Activated T-cell treated with anti-CD3 and anti-CD28 coated beads, Interleukin-2, amount 50 U/mL, for 72 hours (primary cell): ENCODE measurements at places on chromosomes 5 and 9.

DNA sequence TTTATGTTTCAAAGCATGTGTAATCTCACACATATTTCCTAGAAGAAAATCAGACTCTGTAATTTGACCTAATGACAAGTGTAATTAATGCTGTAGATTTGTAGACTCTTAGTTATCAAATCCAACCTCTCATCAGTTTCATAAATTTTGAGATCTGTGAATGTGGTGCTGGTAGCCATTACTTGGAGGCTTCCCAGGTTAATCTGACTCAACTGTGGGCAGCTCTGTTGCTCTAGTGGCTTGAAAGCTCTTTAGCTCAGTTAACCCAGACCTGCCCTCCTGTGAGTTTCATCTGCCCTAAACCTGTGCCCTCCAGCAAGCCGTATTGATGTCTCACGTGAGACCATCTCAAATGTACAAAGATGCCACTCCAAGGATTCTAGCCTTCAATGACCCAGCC is 323.4 kb downstream of the FBXL7 start:
- no peak for DNase-seq

GRCh38 chr5:178143901-178144300 is 9.8 kb downstream of the NHP2 start:
- no peak for DNase-seq

- DNase-seq, result no peak
Measured at GRCh38 chr5:8136271-8136670, 267.3 kb downstream of the MTRR start.

DNA sequence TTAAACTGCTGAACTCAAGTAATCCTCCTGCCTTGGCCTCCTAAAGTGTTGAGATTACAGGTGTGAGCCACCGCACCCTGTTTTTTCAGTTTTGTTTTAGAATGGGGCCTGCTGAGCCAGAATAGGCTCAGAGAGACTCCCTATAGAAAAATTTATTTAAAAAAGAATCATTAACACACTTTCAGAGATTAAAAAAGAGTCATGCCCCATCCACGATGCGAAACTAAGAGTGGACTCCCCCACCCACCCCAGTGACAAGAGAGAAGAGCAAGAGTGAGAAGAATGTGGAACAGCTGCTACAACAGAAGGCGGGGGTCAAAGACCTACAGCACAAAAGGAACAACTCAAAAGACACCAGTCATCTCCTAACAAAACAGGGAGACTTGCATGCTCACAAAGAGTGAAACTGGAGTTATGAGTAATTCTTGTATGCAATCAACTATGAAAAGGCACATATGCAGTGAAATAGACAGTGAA is 47.2 kb downstream of the GLDC start:
- DNase-seq, result peak; percentile 63

GRCh38 chr9:18985464-18985951 is 47.5 kb downstream of the SAXO1 start:
- DNase-seq, result no peak

GRCh38 chr5:18393565-18394442 is 759.5 kb downstream of the TAF11L14 start:
- peak; percentile 55 for DNase-seq
